ENCODE measurements at places on chromosomes 11 and 22.

GRCh38 chr11:14954581-14954980, 17.6 kb downstream of the CALCA start:
- no peak for DNase-seq

- DNase-seq = no peak
Observed at GRCh38 chr22:31935961-31936635, 8.2 kb upstream of the YWHAH start.

DNA sequence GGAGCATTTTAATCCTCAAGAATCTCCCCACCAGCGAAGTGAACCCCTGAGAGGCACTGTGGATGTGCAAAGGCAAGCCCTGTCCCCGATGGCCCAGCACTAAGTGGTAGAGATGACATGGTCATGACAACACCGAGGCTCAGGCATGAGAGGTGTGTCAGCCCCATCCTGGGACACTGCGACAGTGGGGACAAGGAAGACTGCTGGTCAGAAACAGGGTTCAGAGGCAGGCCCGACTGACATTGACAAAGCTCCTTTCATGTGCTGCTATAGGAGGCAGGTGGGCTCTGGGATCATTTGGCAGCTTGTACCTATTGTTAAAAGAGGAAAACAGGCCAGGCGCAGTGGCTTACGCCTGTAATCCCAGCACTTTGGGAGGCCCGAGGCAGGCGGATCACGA, 54.3 kb upstream of the MYEOV start:
- no peak for DNase-seq

GRCh38 chr22:43088627-43088983, 586 bp downstream of the TTLL1 start:
- no peak for DNase-seq

GRCh38 chr11:59273373-59273841, 60.7 kb upstream of the MPEG1 start:
- DNase-seq = no peak

GRCh38 chr11:35791088-35791958, 128.7 kb downstream of the TRIM44 start:
- no peak for DNase-seq

- no peak for DNase-seq
Observed at GRCh38 chr11:84566671-84567070, 1060.5 kb downstream of the DLG2 start.

- no peak for DNase-seq
Observed at GRCh38 chr11:538431-539051, 1.2 kb downstream of the LRRC56 start.

DNA sequence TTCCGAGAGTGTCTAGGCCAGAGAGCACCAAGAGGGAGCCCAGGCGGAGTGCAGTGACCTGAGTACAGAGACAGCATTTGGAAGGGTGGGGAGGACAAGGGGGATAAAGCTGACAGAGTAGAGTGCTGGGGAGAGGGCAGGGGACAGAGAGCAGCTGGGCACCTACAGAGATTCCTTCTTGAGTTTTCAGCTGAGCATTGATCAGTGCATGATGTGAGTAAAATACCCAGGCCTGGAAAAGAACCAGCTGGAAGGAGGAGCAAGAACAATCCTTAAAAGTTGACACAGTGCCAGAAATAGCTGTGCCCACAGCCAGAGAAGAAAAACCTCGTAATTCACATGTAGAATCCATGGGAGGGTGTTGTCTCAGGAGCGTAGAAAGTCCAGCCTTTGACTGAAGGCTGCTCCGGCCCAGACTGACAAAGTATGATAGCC, 33.9 kb upstream of the PANX2 start:
- no peak for DNase-seq

GRCh38 chr22:39181356-39181755, 28.9 kb upstream of the CBX7 start:
- no peak for DNase-seq

GRCh38 chr11:8973121-8973520, 8.9 kb upstream of the TMEM9B start:
- DNase-seq = no peak

GRCh38 chr11:78138291-78138690, 1.1 kb downstream of the ALG8 start:
- no peak for DNase-seq

GRCh38 chr11:57873196-57873911, 111.8 kb downstream of the CTNND1 start:
- DNase-seq = no peak

GRCh38 chr11:13771151-13771550, 102.7 kb downstream of the FAR1 start:
- no peak for DNase-seq

DNA sequence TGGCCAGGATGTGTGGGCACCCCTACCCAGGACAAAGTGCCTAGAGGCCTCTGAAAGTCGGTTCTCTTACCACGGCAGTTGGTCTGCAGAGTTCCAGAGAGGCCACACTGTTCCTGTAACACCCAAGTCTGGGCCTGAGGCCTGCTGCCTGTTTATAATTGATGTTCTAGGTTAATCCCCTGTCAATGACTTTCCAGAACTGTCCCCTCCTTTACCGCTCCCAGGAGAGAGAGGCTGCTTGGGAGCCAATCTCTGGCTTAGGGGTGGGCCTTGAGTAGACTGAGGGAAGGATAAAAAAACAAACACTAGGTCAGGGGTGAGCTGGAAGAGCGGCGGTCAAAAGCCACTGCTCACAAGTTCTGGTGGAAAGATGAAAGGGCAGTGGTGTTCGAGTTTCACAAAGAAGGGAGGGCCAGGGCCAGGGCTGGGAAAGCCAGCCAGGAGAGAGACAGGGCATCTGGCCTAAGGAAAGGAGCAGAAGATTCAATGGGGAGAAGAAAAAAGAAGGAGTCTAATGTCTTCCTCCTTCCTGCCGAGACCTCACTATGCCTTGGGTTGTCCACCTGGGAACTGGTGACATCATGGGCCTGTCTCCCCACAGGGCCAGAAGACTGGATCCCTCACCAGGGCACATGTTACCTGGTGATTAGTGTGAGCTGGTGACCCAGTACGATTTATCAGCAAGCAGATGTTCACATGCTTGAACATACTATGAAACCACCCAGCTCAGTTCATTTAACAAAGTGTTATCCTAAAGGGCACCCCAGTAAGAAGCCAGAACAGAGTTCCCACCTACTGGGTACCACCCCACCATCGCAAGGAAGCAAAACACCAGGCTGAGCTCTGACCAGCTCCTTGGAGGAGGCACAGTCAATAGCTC, 50.2 kb downstream of the PC start:
- no peak for DNase-seq

- DNase-seq = no peak
Observed at GRCh38 chr11:1197886-1198560, 24.8 kb upstream of the MUC5B start.

DNA sequence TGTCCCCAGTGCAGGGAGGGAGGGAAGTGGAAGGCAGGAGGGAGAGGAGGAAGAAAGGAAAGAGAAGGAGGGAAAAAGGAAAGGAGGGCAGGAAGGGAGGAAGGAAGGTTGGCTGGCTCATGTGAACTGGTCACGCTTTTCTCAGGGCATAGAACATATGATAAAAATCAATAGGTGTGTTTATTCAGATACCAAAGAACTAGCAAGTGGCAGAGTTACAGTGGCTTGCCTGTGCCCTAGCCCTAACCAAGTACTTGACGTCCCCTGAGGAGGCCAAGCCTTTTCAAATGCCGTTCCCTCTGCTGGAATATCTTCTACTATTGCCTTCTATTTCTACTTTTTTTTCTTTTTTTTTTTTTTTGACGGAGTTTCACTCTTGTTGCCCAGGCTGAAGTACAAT, 33.5 kb downstream of the CHRDL2 start:
- no peak for DNase-seq

- no peak for DNase-seq
Observed at GRCh38 chr22:37501610-37502341, 15.6 kb upstream of the MFNG start.

- DNase-seq = no peak
Observed at GRCh38 chr11:121538054-121538453, 85.3 kb upstream of the SORL1-AS1 start.

GRCh38 chr11:34529643-34530042, 16.0 kb upstream of the ELF5 start:
- no peak for DNase-seq

DNA sequence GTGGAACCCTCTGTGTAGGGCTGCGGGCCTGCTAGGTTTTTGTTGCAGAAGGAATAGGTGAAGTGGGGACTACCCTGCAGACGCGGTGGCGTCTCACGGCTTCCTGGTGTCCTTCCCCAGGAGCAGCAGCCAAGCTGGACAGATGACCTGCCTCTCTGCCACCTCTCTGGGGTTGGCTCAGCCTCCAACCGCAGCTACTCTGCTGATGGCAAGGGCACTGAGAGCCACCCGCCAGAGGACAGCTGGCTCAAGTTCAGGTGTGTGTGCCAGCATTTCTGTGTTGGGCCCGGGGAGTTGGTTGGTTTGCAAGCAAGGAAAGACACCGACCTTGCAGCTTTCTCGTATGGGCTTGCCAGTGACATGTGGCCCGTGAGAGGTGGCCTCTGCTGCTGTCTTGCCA, 15.3 kb downstream of the TAB1 start:
- no peak for DNase-seq

DNA sequence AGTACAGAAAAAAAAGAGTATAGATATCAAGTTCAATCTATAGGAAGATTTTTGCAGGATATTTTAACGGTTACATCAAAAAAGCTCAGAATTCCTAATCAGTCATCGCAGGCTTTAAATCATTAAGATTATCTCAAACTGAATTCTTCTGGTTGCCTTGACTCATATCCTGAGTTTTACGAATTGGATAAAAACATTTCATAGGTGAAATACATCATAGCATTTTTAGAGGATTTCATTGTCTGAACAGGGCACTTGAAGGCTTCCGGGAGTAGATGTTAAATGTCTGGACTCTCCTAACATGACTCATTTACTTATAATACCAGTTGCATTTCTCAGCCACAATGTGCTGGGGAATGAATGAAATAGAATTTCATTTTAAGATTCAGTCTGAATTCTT, 2216.6 kb upstream of the RAG2 start:
- no peak for DNase-seq

Measured in stimulated activated CD4-positive, alpha-beta T cell treated with anti-CD3 and anti-CD28 coated beads, TNF-alpha, amount 100 ng/mL, for 1 hour (primary cell).